NCI-H2107 (cell line): ENCODE measurements at places on chromosomes 11 and 22.

DNA sequence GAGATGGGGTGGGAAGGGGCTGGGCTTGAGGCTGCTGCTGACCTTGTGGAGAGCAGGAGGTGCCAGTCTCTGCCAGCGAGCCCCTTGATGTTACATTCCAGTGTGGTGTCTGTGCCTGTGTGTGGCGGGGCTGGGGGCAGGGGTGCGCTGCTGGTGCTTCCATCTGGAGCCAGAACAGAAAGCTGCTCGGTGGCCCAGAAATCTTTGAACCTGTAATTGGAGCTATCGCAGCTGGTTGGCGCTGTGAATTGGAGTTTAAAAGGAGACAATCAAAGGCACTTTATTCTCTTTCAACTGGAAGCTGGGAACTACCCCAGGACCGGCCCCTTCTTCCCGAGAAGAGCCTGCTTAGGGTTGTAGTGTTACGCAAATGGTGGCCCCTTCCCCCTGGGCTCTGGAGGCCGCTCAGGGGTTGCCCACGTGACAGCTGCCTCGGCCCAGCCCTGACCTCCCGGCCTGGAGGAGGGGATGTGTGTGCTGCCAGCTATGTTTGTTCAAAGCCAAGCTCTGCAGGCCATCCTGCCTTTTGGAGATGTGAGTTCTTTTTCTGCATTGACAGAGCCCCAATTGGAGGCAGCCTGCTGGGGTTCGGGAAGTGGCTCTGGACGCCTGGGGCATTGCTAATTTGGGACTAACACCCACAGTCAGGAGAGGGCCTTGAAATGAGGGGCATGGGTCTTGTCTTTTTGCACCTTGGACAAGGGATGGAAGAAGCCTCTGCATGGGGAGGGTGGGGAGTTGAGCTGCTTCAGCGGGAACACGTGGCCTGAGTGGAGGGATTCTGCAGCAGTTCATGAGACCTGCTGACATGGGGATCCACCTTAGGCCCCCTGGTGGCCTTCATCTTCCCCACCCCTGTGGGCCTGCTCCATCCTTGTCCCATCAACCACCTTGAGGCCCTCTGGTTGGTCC lies 14.0 kb upstream of the ARSA start:
- no peak for DNase-seq

GRCh38 chr11:75516140-75516539 lies 9.6 kb downstream of the GDPD5 start:
- no peak for DNase-seq

- no peak for DNase-seq
Measured at GRCh38 chr11:127939000-127939399, 648.4 kb downstream of the ETS1 start.

GRCh38 chr11:11979488-11980117 lies 28.8 kb downstream of the DKK3 start:
- DNase-seq: no peak
